Amniotic stem cell (primary cell): ENCODE measurements at places on chromosomes 2 and 18.

GRCh38 chr18:76339246-76339620 lies 155.8 kb downstream of the ZNF516 start:
- DNase-seq: no peak

DNA sequence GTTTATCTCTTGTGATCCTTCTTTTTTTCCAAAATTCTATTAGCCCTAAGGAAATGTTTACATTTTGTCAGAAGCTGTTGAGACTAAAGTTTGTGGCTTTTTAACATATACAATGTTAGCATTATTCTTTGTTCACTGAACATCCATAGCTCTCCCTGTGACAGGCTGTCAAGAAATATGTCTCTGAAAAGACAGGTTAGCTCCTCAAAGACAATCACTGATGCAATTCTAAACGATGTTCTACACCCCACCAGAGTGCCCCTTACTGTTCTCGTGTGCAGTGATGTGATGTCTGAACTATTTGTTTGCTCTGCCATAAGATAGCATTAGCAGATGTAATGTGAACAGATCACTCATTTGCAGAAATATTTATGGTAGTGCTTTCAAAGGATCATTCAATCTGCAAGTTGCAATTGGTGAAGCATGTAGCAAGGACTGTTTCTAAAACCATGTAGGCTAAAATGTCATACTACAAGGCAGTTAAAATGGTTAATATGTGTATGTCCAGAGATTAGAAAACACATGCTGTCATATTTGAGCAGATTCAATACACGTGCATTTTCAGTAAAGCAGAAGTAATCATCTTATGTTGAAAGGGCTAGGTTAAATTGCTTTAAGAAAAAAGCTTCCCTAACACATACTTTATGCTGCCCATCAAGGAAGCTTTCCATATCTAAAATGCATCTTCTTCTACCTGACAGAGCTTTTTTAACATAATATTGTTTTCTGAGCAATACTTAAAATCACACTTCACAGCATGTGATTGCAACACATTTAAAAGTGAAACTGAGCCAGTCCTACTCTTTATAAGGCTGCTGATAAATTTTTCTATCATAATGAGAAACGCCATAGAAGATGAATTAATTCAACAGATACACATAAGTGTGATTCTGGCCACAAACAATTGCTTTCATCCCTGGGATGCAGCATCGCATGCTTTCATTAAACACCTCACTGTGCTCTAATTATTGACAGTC lies 285.7 kb upstream of the UBE2E3 start:
- DNase-seq: no peak

- DNase-seq: peak; percentile 18
Observed at GRCh38 chr2:145652571-145653545, 1132.9 kb upstream of the ZEB2 start.

GRCh38 chr2:128414351-128414750 lies 95.7 kb upstream of the HS6ST1 start:
- DNase-seq: no peak

DNA sequence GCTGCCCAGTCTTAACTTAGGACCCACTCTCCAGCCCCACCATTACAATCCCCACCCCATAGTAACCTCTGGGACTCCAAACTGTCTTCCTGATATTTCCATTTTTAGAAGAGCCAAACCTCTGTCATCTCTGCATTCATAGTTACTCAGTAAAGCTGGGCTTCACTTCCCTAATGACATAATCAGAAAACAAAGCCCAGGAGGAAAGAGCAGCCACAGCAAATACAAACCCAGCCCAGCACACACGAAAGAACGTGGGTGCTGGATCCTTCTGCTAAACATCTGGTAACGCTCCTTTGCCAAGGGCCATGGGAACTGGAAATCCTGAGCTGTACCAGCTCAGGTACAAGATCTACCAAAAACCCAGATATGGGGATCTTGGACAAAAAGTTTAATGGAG lies 36.8 kb upstream of the RIOK3 start:
- DNase-seq: no peak

DNA sequence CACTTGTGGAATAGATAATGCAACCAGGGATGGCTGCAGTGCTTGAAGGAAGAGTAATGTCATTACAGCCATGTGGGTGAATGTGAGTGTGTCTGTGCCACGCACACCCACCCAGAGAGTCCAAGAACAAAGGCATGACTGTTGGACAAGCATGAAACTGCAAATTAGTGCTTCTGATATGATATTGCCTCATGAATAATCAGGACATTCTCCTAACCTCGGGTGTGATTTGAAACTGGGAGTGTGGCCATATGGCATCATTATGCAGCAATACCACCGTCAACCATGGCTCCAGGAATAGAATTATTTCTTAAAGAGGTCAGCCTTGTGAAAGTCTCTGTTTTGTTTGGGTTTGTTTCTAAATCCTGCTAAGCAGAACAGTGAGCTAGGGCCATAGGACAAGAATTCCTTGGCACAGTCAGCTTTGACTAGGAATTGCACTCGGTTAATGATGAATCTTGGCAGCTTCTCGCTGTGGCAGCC lies 678.0 kb upstream of the RAB6C start:
- no peak for DNase-seq

DNA sequence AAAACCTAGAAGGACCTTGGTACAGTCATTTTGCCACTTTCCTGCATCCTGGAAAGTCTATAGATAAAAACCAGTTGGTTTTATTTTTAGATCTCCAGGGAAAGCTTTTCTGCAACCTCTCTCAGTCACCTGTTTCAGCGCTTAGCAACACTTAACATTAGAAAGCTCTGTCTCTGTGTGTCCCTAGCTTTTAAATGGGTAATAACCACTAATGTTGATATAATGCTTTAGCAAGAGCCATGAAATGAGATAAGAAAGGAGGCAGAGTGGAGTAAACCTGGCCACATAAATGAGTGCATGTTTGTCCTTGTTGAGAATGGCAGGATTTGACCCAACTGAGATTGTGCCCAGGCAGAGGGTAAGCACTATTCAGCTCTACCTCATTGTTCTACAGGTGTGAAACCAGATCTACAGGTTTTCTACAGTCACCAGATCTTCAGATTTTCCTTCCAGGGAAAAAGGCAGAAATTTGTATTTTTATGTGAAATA lies 44.8 kb downstream of the MARCHF4 start:
- no peak for DNase-seq

DNA sequence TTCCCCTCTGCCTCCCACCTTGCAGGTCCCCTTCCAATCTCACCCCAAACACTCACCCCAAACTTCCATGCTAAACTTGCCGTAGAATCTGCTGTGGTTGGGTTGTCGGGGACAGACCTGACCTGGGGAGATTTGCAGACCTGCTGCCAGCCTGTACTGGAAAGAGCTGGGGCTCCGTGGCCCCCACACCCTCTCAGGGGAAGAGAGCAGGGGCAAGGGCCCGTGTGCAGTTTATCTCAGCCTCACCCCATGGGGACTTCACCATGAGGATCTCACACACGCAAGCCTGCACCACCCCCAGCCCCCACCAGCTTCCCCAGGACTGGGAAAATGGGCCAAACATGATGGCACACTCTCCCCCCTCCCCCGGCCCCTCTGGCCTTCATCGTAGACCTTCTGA lies 30.7 kb downstream of the KCNIP3 start:
- no peak for DNase-seq

DNA sequence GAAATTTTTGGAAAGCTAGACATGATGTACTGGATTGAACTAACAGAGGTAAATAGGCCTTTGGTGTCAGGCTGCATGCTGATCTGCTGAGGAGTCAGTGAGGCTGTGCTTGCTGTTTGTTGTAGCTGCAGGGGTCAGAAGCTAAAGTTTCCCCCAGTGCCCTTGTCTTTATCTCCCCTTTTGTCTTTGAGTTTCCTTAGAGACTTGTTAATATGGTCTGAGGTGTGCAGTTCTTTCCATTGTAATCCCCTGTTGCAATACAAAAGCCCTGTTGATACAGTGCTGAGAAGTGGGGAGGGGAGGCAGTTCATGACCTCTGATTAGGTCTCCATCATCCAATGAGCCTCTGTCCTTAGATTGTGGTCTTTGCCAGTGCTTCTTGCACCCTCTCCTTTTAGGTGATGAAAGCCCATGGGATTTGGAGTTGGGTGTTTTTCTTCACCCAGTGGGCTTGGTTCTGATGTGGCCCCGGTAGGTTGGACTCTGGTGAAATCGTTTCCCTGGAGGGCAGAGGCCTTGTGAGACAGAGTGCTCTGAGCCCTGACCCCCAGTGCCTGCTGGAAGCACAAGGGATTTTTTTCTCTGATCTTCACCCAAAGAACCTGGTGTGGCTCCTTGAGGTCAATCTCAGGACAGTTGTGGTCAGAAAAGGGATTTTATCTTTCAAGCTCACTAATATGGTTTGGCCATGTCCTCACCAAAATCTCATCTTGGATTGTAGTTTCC lies 163.1 kb downstream of the TMEM18 start:
- no peak for DNase-seq

DNA sequence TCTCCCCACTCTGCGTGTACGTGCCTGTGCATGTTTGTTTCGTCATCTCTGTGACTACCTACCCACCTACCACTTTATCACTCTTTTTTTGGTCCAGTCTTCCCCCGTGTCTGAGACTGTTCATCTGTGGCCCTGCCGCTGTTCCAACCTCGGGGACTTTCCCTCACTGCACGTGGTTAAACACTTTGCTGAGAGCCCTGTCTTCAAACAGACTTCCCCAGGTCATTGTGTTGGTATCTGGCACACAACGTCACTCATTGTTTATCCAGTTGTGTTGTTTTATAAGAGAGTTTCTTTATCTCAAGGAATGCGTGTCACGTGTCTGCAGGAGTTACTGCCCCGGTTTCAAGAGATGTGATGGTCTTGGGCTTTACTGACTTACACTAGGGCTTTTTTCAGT lies 262.0 kb upstream of the RASGRP3 start:
- no peak for DNase-seq

GRCh38 chr2:183678908-183679307 lies 554.7 kb downstream of the NUP35 start:
- DNase-seq: no peak

DNA sequence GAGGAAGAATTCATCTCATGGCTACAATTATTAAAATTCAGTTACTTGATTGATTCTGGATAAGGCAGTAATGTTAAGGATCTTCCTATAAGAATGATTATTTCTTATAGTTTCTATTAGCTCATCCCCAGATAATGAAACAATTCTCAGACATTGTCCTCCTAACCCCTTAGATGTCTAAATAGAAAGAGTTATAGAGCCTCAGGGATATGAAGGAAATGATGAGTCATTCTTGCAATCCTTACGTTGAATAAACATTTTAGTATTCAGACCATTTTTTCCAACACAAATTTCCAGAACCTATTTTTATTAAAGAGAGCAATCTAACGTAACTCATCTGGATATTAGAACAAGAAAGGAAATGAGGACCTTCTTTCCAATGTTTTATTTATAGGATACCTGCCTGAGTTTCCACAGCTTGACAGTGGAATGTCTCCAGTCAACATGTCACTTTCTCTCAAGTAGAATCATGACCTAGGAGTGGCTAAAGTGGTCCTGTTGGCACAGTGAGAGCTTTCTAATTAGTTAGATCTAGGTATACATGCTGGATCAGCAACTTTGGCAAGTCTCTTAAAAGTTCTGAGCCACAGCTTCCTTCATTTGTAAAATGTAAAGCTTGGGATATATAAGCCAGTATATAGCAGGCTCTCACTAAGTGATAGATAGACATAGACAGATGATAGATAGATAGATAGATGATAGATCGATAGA lies 88.0 kb upstream of the RAB27B start:
- DNase-seq: peak; percentile 29

GRCh38 chr2:3223080-3223923 lies 154.3 kb downstream of the EIPR1 start:
- DNase-seq: no peak

- no peak for DNase-seq
Observed at GRCh38 chr2:191682126-191682525, 4.2 kb downstream of the NABP1 start.

- no peak for DNase-seq
Observed at GRCh38 chr2:37549598-37549997, 121.8 kb downstream of the CDC42EP3 start.

DNA sequence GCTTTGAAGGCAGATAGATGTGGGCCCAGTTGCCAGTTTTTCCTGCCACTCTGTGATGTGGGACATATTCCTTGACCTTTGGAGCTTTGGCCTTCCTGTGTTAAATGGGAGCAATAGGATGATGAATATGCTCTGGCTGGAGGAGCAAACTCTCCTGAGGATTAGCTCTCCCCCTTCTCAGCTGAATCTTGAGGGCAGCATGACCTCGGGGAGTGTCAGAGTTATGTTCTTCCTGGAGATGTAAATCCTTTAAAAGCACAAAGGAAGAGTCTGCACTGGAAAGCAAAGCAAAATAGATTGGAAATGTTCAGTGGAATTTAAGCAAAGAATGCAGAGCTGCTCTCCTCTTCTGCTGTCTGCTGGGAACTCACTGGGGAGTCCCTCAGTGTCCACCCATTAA lies 160.1 kb downstream of the ALK start:
- DNase-seq: no peak

DNA sequence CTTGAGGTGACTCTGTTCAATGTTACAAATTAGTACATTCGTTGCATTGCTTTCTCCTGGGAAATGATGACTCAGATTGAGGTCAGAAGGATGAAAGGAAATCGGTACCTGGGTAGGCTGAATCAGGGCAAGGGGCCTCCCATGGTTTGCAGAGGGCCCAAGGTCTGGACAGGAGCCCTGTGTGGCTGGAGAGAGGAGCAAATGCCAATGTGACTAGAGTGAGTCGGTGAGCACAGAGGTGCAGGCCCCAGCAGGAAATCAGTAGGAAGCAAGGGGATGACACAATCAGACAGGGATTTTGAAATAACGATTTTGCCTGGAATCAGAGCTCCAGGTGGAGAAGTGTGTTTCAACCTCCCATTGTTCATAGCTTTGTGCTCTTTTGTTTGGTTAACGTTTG lies 118.9 kb downstream of the CCDC102B start:
- DNase-seq: no peak

GRCh38 chr2:150341982-150342680 lies 145.3 kb downstream of the RND3 start:
- DNase-seq: no peak

DNA sequence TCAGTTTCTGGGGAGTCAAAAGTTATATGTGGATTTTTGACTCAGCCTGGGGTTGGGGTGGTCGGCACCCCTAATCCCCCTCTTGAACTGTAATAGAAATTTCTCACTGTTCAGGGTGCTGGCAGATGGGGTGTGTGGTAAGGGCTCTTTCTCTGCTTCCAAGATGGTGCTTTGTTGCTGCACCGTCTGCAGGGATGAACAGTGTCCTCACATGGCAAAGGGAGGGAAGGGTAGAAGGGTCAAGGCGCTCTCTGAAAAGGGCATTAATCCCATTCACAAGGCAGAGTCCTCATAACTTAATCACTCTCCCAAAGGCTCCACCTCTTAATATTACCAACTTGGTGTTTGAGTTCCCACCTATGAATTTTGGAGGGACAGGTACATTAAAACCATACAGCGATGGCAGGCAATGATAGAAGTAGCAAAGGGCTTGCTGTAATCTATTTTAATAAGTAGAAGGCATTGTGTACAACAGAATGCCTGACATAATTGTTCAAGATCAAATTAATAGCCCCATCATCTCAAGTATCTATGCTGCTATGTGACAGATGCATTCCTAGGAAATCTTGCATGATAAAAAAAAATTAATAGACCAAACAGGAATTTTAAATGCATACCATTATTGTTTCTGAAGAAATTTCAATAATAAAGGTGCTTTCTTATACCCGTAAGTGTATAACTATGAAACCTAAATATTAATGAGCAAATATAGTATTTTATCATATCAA lies 28.1 kb downstream of the MMADHC start:
- no peak for DNase-seq

GRCh38 chr18:2717407-2717806 lies 61.9 kb downstream of the SMCHD1 start:
- no peak for DNase-seq
